Naive thymus-derived CD4-positive, alpha-beta T cell (primary cell): ENCODE measurements at places on chromosomes 1 and 21. TPM values are rescaled to one million over a fixed set of nuclear protein-coding genes. Genes with fewer than 3 reads are reported as not detected.

GRCh38 chr1:227797144-227797543 lies 18.3 kb upstream of the PRSS38 start:
- no peak for DNase-seq

GRCh38 chr1:24255226-24255625 lies 63.9 kb upstream of the GRHL3 start:
- no peak for DNase-seq

DNA sequence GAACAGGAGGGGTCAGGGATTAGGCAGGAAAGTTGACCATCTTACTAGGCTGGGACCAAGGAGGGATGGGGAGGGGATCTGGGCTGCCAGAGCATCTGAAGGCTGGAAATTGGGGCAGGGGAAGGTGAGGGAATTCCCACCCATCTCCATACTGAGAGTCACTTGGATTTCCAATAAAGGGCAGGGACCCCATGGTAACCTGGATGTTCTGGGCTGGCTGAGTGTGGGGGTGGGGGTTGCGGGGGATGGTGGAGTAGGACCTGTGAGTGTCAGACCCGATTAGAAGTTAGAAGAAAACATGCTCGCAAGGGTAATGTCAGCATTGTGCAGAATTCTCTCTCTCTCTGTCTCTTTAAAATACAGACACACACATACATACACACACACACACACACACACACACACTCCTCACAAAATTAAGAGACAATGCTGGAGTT lies 40.0 kb upstream of the EPS15 start:
- DNase-seq: no peak

GRCh38 chr1:174942547-174943255 lies 57.0 kb upstream of the CACYBP start:
- no peak for DNase-seq

GRCh38 chr21:33313183-33313582 lies 11.6 kb upstream of the IFNAR1 start:
- DNase-seq: no peak

GRCh38 chr1:1911350-1912041 lies 3.6 kb upstream of the CALML6 start:
- DNase-seq: no peak

DNA sequence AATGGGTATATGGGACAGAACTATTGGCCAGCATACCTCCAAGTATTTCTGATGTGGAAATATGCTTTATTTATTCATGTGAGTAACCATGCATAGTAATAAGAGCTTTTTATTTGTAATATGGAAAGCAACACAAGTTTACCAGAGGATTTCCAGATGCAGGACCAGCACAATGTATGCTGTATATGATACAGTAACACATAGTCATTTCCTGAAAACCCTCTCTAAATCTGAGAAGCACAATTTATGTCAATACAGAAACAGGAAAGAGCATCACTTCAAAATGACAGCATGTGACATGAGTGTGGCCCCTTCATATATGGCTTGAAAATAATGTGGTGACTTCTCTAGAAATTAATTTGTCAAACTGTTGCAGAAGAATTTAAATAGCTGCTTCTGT lies 1134.7 kb upstream of the ADGRL2 start:
- DNase-seq: no peak

DNA sequence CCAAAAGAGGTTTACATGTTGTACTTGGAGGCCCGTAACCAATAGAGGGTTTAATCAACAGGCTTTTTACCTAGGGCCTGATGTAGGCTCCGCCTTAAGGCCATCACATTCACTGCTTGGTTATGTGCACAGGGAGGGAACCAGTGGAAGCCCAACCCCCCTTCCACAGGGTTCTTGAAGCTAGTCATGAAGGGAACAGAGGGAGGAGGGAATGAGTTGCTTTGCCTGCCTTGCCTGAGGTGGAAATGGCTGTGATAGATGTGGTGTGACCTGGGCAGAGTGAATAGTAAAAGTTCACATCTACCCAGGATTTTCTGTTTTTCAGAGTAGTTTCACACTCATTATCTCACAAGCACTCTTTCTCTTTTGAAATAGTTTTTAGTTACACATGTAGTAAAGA lies 215.1 kb downstream of the ST6GALNAC3 start:
- DNase-seq: no peak

- no peak for DNase-seq
Measured at GRCh38 chr21:14454016-14455009, 71.4 kb upstream of the HSPA13 start.

DNA sequence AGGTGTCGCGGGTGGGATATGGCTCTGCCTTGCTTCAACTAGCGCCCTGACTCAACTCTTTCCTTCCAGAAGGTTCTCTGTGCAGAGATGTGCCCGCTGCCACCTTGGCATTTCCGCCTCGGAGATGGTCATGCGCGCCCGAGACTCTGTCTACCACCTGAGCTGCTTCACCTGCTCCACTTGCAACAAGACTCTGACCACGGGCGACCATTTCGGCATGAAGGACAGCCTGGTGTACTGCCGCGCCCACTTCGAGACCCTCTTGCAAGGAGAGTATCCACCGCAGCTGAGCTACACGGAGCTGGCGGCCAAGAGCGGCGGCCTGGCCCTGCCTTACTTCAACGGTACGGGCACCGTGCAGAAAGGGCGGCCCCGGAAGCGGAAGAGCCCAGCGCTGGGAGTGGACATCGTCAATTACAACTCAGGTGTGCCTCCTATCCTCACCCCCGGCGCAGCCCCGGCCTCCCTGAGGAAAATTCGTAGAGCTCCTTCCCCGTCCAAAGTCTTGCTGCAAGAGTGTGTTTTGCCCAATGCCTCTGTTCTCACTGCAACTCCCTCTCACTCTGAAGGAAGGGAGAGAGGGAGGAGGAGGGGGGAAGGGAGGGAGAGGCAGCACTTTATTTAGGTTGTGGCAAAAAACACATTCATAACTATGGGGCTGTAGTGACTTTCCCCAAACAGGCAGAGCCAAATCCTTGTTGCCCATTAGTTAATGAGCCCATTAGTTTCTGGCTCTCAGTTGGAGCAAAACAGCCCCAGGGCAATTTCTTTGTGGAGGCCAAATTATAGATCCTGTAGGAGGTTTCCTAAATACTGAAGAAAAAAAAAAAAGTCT lies 4.3 kb downstream of the LHX9 start:
- no peak for DNase-seq

DNA sequence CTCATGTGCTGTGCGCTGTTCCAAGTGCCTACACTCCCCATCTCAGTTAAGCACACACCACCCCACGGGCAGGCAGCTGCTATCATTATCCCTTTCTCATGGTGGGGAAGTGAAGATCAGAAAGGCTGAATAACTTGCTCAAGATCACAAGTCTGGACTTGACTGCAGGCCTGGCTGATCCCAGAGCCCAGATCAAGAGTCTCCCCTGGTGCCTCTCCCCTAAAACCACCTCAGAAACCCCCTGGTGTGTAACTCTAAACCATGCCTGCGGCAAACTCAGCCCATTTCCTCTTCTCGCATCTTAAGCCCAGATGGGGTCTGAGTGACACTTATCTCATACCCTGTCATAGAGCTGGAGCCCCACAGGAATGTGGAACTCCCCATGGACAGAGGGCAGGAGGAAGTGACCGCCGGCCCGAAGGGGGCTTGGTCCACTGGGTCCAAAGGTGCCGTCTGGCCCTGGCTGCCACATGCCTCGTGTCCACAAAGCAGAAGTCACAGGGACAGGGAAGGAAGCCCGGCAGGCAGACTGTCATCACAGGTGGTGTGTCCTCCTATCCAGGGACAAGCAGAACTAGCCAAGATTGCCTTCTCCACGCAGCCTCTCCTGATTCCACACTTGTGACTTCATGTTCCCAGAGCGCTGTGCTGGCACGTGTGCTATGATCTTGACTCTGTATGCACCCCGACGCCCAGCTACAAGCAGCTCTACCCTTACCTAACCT lies 92.1 kb downstream of the SYF2 start:
- DNase-seq: no peak

GRCh38 chr1:15153184-15153841 lies at the start of gene TMEM51:
TMEM51 (plus strand) TSS chr1:15153747; CDS start chr1:15215088, 61,341 bp downstream.
- DNase-seq: peak; percentile 23

- DNase-seq: no peak
Measured at GRCh38 chr1:204591473-204592090, 75.4 kb downstream of the MDM4 start.

GRCh38 chr1:172627702-172628101 lies 31.2 kb upstream of the FASLG start:
- no peak for DNase-seq

- DNase-seq: no peak
Measured at GRCh38 chr1:247365023-247365422, 33.4 kb upstream of the ZNF496 start.

- no peak for DNase-seq
Measured at GRCh38 chr21:44578371-44579055, 1.9 kb downstream of the KRTAP10-5 start.

DNA sequence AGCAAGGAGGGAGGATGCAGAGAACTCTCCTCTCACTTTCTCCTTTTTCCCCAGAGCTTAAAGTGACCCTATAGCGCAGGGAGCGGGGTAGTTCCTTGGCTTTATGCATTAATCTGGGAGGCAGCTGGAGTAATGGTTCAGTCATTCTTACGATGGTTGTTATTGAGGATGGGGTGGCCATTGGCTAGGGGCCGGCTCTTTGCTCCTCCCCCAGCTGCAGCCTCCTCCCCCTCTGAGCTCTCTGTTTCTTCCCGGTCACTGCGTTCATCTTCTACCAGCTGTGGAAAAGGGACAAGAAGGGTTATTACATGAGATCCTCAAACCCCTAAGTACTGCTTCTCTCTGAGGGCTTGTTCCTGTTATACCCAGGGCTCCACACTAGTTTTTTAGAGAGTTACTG lies 8.6 kb downstream of the CERS2 start:
- no peak for DNase-seq

DNA sequence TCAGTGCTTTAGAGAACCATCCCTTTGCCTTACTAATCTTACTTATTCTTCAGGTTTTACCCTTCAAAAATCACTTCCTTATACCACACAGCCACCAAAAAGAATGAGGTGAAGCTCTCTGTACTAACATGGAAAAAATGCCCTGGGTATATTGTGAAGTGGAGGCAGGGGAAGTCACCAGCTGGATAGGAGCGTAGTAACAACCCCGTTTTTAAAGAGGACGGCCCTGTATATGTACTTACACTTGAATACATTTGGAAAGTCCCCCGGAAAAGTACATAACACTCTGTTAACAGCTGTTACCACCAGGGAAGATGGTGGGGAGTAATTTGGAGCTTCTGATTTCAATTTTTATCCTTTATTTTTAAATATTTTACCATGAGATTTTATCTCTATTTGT lies 28.2 kb upstream of the KHDRBS1 start:
- DNase-seq: peak; percentile 53

DNA sequence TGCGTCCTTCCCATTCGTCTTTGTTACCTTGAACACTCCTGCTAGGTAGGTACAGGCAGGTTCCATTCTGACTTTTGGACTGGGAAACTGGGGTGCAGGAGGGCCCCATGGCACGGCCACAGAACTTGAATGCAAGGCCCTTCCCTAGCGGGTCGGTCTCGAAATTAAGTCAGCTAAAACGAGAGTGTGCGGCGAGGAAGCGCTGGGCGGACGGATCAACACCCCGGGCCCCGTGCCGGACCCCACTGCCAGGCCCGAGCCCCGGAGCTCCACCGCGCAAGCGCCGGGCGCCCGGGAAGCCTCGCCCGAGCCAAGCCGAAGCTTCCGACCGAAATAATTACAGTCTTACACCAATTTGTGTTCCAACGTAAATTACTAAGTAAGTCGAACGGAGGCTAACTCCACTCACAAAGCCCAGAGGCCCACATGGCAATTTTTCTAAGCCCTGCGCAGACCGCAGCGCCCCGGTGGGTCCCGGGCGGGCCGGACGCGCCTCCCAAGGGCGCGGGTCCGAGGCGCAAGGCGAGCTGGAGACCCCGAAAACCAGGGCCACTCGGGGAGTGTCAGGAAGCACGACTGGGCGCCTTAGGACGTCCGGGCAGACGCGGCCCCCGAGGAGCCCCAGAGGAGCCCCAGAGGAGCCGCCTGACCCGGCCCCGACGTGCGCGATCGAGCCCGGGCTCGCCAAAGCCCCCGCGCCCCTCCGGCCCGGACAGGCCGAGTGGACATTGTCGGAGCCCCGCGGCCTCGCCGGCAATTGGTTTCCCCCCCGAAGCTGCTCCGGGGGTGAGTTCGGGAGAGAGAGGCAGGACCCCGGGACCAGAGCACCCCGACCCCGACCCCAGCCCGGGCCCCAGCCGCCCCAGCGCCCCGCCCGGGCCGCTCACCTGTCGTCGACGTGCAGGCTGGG lies 624 bp downstream of the RIPK4 start:
- DNase-seq: no peak

GRCh38 chr1:202648605-202649226 lies 61.5 kb downstream of the SYT2 start:
- no peak for DNase-seq

DNA sequence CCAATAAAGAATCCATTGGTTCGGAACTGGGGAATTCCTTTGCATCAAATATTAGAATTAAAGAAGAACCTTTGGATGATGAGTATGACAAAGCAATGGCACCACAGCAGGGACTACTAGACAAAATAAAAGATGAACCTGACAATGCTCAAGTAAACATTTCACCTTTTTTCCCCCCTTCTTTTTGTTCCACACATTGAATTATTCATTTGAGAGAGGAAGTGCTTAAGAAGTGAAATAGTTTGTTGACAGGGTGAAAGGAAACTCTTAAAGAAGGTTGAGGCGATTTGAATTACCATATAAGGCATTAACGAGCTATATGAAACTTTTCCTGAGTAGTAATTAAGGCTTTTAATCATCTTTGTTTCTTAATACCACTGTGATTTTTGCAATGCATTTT lies 93.1 kb downstream of the ZMYM4 start:
- DNase-seq: no peak

GRCh38 chr1:113978863-113979702 lies at the start of gene OLFML3:
OLFML3 (plus strand) TSS chr1:113979474; CDS start chr1:113979517, 43 bp downstream.
- DNase-seq: peak; percentile 28

DNA sequence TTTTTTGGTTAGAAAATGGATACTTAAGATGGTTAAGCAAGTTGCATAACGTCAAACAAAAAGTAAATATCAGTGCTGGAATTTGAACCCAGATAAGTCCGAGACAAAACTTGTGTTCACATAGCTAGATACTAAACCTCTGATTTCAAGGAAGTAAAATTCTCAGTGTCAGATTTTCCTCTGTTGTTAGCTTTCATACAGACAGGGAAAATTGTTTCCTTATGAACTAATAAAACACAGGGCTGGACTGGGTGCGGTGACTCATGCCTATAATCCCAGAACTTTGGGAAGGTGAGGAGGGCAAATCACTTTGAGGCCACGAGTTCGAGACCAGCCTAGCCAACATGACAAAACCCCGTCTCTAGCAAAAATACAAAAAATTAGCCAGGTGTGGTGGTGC lies 51.3 kb downstream of the PCNX2 start:
- DNase-seq: no peak

- no peak for DNase-seq
Measured at GRCh38 chr1:204624631-204625216, 60.8 kb downstream of the LRRN2 start.

Gene ABCD3
- 23.5 and 25.0 TPM in 2 replicates for total RNA-seq

Gene VPS45
- total RNA-seq: 27.0 TPM

Gene PMF1
- 69.5 and 76.1 TPM in 2 replicates for total RNA-seq

Gene C1QA
- 2.9 TPM for total RNA-seq

Gene INAVA
- total RNA-seq: not detected

Gene RAB7B
- 0.76 TPM for total RNA-seq

Gene HUNK
- total RNA-seq: 0.54 TPM

Gene CTSS
- total RNA-seq: 91.1 and 94.2 TPM in 2 replicates

Gene AHCTF1
- 57.3 TPM for total RNA-seq

Gene SLAMF1
- 31.9 TPM for total RNA-seq

Gene HPCAL4
- total RNA-seq: 49.0 TPM

Gene ARHGAP30
- 152 TPM for total RNA-seq

Gene OR2T11
- total RNA-seq: not detected in 2 replicates

Gene PDZK1
- total RNA-seq: 0.53 TPM
